ENCODE measurements at places on chromosomes 4 and X.

DNA sequence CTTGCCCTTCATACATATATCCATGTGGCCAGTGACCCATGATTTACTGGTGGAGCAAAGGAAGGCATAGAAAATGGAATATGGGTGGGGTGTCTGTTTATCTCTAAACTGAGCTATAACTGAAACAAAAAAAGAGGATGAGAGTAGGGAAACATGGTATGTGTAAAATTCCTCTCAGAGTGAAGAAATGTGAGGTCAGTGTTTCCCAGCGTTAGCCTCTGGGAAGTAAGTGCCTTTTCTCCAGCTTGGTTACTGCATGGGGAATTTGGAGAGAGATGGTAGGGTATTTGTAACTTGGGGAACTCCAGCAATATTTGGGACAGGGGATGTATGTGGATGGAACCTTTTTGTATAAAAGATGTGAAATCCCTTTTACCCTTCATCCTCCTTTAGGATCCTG, 89.4 kb downstream of the AFF1 start:
- DNase-seq = no peak

- DNase-seq = no peak
Observed at GRCh38 chr4:188975271-188975670, 836.0 kb downstream of the TRIML1 start.

GRCh38 chr4:36183232-36183631, 61.1 kb downstream of the ARAP2 start:
- no peak for DNase-seq

- DNase-seq = no peak
Observed at GRCh38 chr4:84451546-84451945, 47.5 kb downstream of the NKX6-1 start.

- DNase-seq = no peak
Observed at GRCh38 chrX:21490341-21490740, 116.1 kb downstream of the CNKSR2 start.

DNA sequence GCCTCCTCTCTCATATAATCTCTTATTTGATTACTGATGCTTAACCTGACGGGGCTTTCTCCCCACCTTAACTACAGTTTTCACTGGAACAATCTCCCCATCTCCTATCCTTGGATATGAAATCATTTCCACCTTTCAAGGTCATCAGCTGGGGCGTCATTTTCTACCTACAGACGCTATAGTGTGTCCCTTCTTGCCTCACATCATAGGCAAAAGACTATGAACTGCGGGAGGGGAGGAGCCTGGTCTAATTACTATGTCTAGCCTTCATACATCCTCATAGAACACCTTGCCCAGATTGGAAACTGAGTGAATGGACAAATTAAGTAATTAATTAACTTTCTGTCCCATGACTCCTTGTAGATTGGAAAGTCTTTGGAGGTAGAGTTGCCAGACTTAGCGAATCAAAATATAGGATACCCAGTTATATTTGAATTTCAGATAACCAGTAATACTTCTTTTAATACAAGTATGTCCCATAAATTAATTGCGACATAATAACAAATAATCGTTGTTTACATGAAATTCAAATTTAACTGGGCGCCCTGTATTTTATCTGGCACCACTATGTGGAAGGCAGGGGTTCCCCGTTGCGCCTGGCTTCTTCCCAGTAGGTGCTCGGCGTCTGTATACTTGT, 752 bp upstream of the ATP6AP2 start:
- DNase-seq = no peak
